ENCODE measurements at places on chromosomes 3 and 15. TPM values are rescaled to one million over a fixed set of nuclear protein-coding genes. Genes with fewer than 3 reads are reported as not detected.

DNA sequence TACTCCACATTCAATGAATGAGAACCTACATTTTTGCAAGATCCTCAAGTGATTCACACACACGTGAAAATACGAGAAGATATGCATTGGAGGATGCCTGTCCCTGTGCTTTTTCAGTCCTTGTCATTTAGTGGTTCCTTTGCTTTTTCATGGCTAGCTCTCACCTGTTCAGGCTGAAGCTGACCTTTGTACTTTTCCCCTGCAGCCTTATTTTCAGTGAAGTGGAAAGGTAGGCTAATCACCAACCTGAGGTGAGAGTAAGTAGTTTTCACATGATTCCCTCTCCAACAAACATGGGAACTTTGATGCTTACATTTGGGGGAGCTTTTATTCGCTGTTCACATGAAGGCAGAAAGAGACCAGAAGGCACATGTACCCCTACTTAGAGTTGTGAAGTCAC is 8.3 kb downstream of the ITPR1 start:
- no peak for DNase-seq

DNA sequence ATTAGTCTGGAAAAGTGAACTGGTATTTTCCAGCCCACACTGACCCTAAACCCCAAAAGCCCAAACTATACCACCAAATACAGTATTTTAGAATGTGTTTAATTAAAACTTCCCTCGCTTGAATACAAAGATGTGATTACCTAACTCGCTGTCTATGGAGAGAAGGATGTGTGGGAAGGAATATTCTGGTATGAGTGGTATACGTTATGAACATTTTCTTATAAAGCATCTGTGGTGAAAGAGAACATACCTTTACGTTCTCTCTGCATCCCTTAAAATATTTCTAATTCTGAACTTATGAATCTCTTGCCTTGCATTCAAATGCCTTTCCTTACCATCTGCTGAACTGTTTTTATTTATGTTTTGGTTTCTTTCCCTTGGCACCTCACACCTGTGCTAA is 201.4 kb downstream of the MBNL1 start:
- no peak for DNase-seq

DNA sequence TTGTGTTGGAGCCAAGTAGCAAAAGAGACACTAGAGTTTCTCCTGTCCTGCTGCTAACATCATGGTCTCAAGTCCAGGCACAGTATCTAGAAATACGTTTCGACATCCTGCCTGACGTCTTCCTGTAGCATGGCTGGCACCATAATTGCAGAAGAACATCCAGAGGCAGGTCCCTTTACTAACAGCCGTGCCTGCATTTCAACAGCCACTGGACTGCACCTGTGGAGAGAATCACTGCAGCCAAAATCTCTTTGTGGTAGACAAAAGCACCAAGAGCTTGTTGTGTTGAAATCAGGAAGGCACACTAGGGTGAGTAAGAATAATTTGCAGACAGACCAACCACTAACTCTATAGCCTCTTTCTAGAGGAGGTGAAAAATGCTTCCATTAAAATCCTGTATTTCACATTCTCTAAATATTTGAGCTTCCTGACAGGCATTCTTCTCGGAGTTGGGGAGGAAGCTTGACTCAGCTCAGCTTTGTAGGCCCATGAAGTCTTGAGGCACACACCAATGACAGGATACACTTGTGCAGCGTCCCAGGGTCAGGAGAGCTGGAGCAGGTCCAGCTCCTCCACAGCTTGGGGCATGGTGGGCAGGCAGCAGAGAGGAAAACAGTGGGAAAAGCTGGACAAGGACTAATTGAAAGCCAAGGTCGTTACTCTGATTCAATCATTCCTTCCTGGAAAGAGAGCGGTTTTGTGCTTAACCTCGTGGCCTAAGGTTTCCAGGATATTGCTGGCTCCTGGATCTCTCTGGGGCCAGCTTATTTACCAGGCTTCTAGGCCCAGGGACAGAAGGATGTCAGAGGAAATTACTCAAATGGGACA is 244.9 kb downstream of the FAM43A start:
- peak; percentile 71 for DNase-seq

- DNase-seq, result no peak
These were observed 31.2 kb upstream of the SRP14 start for GRCh38 chr15:40070166-40070557.

The CA12 gene
- 2.3 TPM for total RNA-seq

The CHRD gene
- total RNA-seq, result 7.2 TPM
